ENCODE measurements at places on chromosomes 4 and X.
A peak's percentile ranks its signal among the peaks of the same experiment; 100 is the strongest.

DNA sequence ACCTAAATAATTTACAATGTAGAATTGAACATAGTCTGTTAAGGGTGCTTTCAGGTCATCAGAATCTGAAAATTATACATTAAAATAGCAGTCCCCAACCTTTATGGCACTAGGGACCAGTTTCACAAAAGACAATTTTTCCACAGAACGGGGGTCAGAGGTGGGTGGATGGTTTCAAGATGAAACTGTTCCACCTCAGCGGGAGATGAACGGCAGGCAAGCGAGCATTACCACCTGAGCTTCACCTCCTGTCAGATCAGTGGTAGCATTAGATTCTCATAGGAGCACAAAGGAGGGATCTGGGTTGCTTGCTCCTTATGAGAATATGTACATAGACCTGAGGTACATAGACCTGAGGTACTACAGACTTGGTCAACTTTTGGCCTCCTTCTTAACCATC lies 29.0 kb downstream of the LRBA start:
- peaks cover 12% of the 10 kb centered on the region for H3K36me3 ChIP-seq
- H3K27ac ChIP-seq = no peak overlapping the region
- peaks cover 37% of the 10 kb centered on the region for H3K4me1 ChIP-seq

- no peak for DNase-seq
- no peaks in the 10 kb centered on the region for H3K4me1 ChIP-seq
- H3K27ac ChIP-seq = no peak overlapping the region
- no peaks in the 10 kb centered on the region for H3K36me3 ChIP-seq
Observed at GRCh38 chrX:153772316-153773217, 8.3 kb upstream of the SRPK3 start.

- no peak overlapping the region for H3K27ac ChIP-seq
- no peaks in the 10 kb centered on the region for H3K27me3 ChIP-seq
Observed at GRCh38 chr4:133045288-133045687, 103.8 kb upstream of the PCDH10 start.

GRCh38 chr4:69781458-69782418 lies 21.3 kb upstream of the SULT1B1 start:
- DNase-seq = no peak
- H3K27me3 ChIP-seq = no peaks in the 10 kb centered on the region
- no peak overlapping the region for H3K27ac ChIP-seq
- no peak overlapping the region for H3K4me3 ChIP-seq
- H3K4me1 ChIP-seq = no peaks in the 10 kb centered on the region

- H3K4me3 ChIP-seq = no peak overlapping the region
- H3K4me1 ChIP-seq = no peaks in the 10 kb centered on the region
- no peak overlapping the region for H3K27ac ChIP-seq
- no peaks in the 10 kb centered on the region for H3K36me3 ChIP-seq
Observed at GRCh38 chr4:110487873-110488272, 11.9 kb downstream of the ENPEP start.

DNA sequence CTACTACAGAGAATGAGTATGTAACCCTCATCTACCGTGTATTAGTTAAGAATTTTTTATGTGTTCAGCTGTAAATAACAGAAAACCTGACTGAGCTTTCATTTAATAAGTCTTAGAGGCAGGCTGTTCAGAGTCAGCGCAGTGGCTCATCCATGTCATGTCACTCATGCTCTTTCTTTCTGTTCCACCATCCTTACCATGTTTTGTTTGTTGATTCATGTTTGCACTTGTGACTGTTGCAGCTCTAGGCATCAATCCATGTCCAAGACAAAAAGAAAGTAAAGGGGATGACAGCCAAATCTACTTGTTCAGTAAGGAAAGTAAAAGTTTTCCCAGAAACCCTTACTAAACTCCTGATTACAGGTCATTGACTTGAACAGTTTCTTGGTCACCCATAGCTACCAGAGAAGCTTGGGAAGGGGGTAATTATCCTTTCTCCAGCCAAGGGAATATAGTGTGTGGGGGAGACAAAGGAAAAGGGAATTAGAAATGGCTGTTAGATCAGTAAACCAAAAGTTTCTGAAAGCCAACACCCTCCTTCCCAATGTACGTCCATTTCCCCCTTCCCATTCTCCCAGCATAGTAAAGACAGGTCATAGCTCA lies 9.0 kb downstream of the ART3 start:
- no peaks in the 10 kb centered on the region for H3K4me1 ChIP-seq
- no peaks in the 10 kb centered on the region for H3K36me3 ChIP-seq
- H3K27ac ChIP-seq = no peak overlapping the region
- H3K27me3 ChIP-seq = no peaks in the 10 kb centered on the region
- H3K4me3 ChIP-seq = no peak overlapping the region
- no peak for DNase-seq

DNA sequence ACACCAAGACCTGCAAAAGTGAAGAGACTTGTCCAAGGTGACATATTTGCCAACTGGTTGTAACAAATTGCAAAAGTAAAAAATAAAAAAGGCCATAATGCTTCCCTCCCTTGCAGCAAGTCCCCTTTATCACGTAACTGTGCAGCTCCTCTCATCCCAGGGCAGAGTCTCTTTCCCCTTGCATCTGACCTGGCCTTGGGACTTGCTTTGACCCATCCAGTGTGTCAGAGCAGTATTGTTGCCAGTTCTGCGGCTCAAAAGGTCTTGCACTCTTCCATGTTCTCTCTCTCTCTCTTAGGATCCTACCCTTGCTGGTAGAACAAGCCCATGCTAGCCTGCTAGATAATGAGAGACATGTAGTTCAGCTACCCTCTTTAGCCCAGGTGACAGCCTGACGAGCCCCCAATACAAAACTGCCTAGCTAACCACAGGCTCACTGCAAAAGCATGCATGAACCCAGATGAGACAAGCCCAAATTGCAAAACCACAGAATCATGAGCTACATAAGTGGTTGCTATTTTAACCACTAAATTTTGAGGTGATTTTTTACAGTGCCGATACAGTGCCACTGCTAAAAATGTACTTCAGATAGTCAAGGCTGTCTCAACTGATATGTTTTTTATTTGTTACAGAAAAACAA lies 289.5 kb upstream of the PPARGC1A start:
- no peaks in the 10 kb centered on the region for H3K4me1 ChIP-seq
- no peak overlapping the region for H3K27ac ChIP-seq
- no peak for DNase-seq
- H3K27me3 ChIP-seq = no peaks in the 10 kb centered on the region

- DNase-seq = peak; percentile 46
- peaks cover 7% of the 10 kb centered on the region for H3K27me3 ChIP-seq
- H3K4me3 ChIP-seq = no peak overlapping the region
- H3K4me1 ChIP-seq = no peaks in the 10 kb centered on the region
- no peak overlapping the region for H3K27ac ChIP-seq
Observed at GRCh38 chr4:20395160-20395773, 143.6 kb downstream of the SLIT2 start.

GRCh38 chr4:39908284-39908683 lies 69.4 kb downstream of the PDS5A start:
- no peak overlapping the region for H3K4me3 ChIP-seq
- no peak for DNase-seq
- H3K36me3 ChIP-seq = peaks cover 12% of the 10 kb centered on the region
- H3K27me3 ChIP-seq = no peaks in the 10 kb centered on the region

GRCh38 chr4:164876700-164877324 lies at the start of gene APELA:
TSS of gene APELA (plus strand) at chr4:164877178. CDS start at chr4:164877332, 154 bp downstream.
- peaks cover 2% of the 10 kb centered on the region for H3K4me1 ChIP-seq
- H3K27ac ChIP-seq = no peak within 1 kb of the TSS
- no peak for DNase-seq
- peaks cover 7% of the 10 kb centered on the region for H3K27me3 ChIP-seq

DNA sequence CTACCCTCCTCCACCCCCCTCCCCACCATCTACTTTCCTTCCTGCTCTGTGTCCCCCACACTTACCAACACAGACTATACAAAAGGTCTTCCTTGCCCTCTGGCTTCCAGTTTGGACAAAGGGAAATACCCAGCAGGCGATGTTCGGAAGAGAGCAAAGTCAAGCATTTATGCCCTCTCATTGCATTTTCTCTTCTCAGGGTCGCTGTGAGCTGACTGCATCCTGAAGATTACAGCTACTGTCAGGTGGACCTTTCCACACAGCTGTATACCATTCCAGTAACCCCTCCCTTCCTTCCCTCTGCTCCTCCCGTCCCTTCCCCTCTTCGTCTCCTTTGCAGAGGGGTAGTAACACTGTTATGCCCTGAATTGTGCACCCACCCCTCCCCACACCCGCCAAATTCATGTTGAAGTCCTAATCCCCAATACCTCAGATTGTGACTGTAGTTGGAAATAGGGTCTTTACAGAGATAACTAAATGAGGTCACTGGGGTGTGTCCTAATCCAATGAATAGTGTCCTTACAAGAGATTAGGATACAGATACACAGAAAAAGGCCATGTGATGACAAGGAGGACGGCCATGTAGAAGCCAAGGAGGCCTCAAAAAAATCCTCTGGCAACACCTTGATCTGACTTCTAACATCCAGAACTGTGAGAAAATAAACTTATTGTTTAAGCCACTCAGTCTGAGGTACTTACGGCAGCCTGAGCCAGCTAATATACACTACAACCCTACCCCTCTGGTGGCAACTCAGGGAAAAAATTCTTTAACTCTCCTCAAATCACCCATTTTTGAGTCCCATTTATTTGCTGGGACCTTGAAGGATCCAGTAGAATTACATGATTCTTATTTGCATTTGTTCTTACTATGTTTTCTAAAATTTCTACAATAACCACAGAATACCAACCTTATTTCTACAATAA lies 11.7 kb downstream of the MORF4L2 start:
- no peak overlapping the region for H3K4me3 ChIP-seq
- H3K36me3 ChIP-seq = peaks cover 24% of the 10 kb centered on the region
- no peaks in the 10 kb centered on the region for H3K27me3 ChIP-seq
- no peak overlapping the region for H3K27ac ChIP-seq
- no peak for DNase-seq

GRCh38 chr4:83603129-83603528 lies 67.2 kb downstream of the GPAT3 start:
- H3K27ac ChIP-seq = no peak overlapping the region
- H3K36me3 ChIP-seq = no peaks in the 10 kb centered on the region
- no peaks in the 10 kb centered on the region for H3K27me3 ChIP-seq
- no peak for DNase-seq
- no peaks in the 10 kb centered on the region for H3K4me1 ChIP-seq

- no peak overlapping the region for H3K4me3 ChIP-seq
- no peak for DNase-seq
- no peaks in the 10 kb centered on the region for H3K4me1 ChIP-seq
- H3K27ac ChIP-seq = no peak overlapping the region
Observed at GRCh38 chrX:38262715-38263620, 42.3 kb upstream of the SRPX start.

GRCh38 chr4:8515316-8516060 lies 64.7 kb upstream of the GPR78 start:
- H3K27me3 ChIP-seq = no peaks in the 10 kb centered on the region
- no peak for DNase-seq
- H3K36me3 ChIP-seq = peaks cover 3% of the 10 kb centered on the region
- H3K4me1 ChIP-seq = no peaks in the 10 kb centered on the region
- H3K27ac ChIP-seq = no peak overlapping the region

- no peak overlapping the region for H3K27ac ChIP-seq
- no peaks in the 10 kb centered on the region for H3K27me3 ChIP-seq
- DNase-seq = no peak
- no peaks in the 10 kb centered on the region for H3K36me3 ChIP-seq
- no peaks in the 10 kb centered on the region for H3K4me1 ChIP-seq
Observed at GRCh38 chr4:85459736-85460135, 15.2 kb upstream of the ARHGAP24 start.

DNA sequence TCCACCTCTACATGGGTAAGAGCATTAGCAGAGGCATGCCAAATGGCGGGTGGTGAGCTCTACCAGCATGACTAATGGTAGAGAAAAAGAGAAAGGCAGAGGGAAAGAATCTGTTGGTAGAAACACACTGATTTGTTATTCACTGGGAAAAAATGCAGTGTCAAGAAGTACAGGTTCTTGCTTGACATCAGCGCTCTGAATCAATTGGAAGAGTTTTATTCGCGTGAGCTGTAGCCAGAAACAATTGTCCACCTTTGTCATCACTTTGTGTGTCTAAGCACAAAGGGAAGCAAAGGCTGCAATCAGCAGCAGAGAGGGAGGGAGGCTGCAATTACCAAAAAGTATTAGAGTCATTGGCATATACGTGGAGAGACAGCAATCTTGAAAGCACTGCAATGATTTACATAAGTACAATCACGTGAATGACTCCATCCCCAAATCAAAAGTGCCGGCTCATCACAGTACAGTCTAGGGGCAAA lies 67.7 kb upstream of the HS3ST1 start:
- H3K27me3 ChIP-seq = no peaks in the 10 kb centered on the region
- no peak overlapping the region for H3K4me3 ChIP-seq
- no peak overlapping the region for H3K27ac ChIP-seq
- DNase-seq = no peak
- peaks cover 2% of the 10 kb centered on the region for H3K4me1 ChIP-seq

- no peak overlapping the region for H3K27ac ChIP-seq
- DNase-seq = no peak
- H3K4me3 ChIP-seq = no peak overlapping the region
Observed at GRCh38 chrX:22662776-22663175, 337.0 kb upstream of the DDX53 start.

DNA sequence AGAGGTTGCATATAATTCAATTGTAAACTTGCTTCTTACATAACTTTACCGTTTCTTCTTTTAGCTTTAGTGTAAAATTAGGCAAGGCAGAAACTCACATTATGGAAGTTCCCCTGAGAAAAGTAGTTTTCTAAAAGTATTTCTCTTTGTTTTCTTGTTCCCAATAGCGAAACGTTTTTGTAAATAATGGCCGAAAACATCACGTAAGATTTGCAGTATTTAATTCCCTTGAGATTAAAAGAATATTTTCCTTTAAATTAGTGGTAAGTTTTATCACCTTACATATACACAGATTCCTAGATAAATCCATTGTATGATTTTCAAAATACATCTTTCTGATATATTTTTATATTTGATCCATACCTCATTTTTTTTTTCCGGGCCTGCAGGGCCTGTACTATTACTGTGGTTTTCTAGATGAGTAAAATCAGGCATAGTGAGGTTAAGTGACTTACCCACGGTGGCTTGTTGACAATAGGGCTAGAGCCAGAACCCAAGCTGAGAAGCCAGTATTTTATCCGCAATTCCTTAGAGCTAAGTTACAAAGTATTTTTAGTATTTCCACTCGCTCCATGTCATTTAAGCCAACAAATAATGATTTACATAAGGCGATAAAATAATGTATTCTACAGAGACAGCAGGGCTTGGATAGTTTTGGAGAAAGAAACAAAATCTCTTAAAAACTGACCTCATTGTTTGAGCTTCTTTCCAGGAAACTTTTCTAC lies 82.2 kb upstream of the VEGFC start:
- no peaks in the 10 kb centered on the region for H3K27me3 ChIP-seq
- DNase-seq = no peak
- H3K4me1 ChIP-seq = no peaks in the 10 kb centered on the region
- no peaks in the 10 kb centered on the region for H3K36me3 ChIP-seq
- H3K4me3 ChIP-seq = no peak overlapping the region

DNA sequence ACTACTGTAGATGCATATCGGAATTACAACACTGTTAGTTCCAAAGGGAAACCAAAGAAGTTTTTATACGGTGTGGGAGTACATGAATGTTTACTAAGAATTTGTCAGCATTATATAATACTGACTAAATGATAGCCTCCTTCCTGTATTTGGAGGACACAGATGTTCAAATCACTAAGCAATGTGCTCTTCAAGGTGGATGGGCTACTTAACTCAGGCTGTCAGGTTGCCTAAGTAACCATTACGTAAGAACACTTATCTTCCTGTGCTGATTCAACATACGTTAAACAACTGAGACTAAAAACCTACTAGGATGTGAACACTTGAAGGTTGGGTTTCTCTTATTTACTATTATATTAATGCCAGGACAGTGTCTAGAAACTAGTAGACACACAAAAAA lies 81.9 kb upstream of the HPGD start:
- no peak for DNase-seq
- no peaks in the 10 kb centered on the region for H3K27me3 ChIP-seq
- no peaks in the 10 kb centered on the region for H3K4me1 ChIP-seq
